ENCODE measurements at places on chromosomes 1 and 21. TPM values are rescaled to one million over a fixed set of nuclear protein-coding genes. Genes with fewer than 3 reads are reported as not detected.

KRTAP11-1 gene
- total RNA-seq: not detected

TNNT2 gene
- 2.0 TPM for total RNA-seq

NUP210L gene
- 0.10 TPM for total RNA-seq

PAQR6 gene
- total RNA-seq: 10.9 TPM

CFAP141 gene
- not detected for total RNA-seq

GUCA2B gene
- not detected for total RNA-seq

BEST4 gene
- total RNA-seq: 0.52 TPM

PWP2 gene
- total RNA-seq: 43.1 TPM

HIVEP3 gene
- total RNA-seq: 7.1 TPM

MAB21L3 gene
- not detected for total RNA-seq

RNASEL gene
- 2.9 TPM for total RNA-seq

FCRLA gene
- total RNA-seq: 0.25 TPM

TGFB2 gene
- 0.34 TPM for total RNA-seq

CNIH3 gene
- 1.8 TPM for total RNA-seq

LMX1A gene
- not detected for total RNA-seq

DYNLT4 gene
- 0.96 TPM for total RNA-seq

KCNK1 gene
- 28.4 TPM for total RNA-seq

TACSTD2 gene
- 12.2 TPM for total RNA-seq

LCE2B gene
- not detected for total RNA-seq

MRAP gene
- total RNA-seq: not detected

FCRL4 gene
- total RNA-seq: not detected

HSD3B1 gene
- total RNA-seq: not detected

CRYBG2 gene
- total RNA-seq: 10.5 TPM

KRTAP19-1 gene
- not detected for total RNA-seq

ETV3L gene
- not detected for total RNA-seq

SPRR2E gene
- not detected for total RNA-seq

CCDC181 gene
- not detected for total RNA-seq

THEM5 gene
- total RNA-seq: not detected

SLC9C2 gene
- total RNA-seq: not detected

CYP2J2 gene
- total RNA-seq: 1.1 TPM

VN1R5 gene
- total RNA-seq: not detected

CR2 gene
- 4.0 TPM for total RNA-seq

SLC6A17 gene
- total RNA-seq: 10.5 TPM

GLIS1 gene
- 0.39 TPM for total RNA-seq

IVL gene
- total RNA-seq: not detected

CD2 gene
- total RNA-seq: 0.57 TPM

LCE1B gene
- not detected for total RNA-seq

COL11A1 gene
- 0.05 TPM for total RNA-seq

DNAH14 gene
- total RNA-seq: 33.2 TPM

TCHHL1 gene
- total RNA-seq: not detected

ITLN2 gene
- 0.20 TPM for total RNA-seq

TMEM125 gene
- 13.9 TPM for total RNA-seq

TEX50 gene
- not detected for total RNA-seq

GUCA2A gene
- not detected for total RNA-seq

FAM110D gene
- total RNA-seq: 0.34 TPM

TSPAN1 gene
- total RNA-seq: 9.9 TPM

AGO4 gene
- total RNA-seq: 6.1 TPM

GPR37L1 gene
- 0.10 TPM for total RNA-seq

BEND5 gene
- not detected for total RNA-seq

TNFRSF9 gene
- total RNA-seq: 0.20 TPM

KRTAP7-1 gene
- not detected for total RNA-seq

HIPK1 gene
- 40.1 TPM for total RNA-seq

MTX1 gene
- total RNA-seq: 69.1 TPM

SLFNL1 gene
- 0.20 TPM for total RNA-seq

TMPRSS15 gene
- not detected for total RNA-seq
